Skin of body (tissue), 3 donors: ENCODE measurements at places on chromosomes 1 and 21. TPM values are rescaled to one million over a fixed set of nuclear protein-coding genes. Genes with fewer than 3 reads are reported as not detected.

Gene TOR3A
- total RNA-seq, result 19.6 TPM

Gene WDR64
- total RNA-seq, result not detected

Gene KIRREL1
- 36.0 TPM for total RNA-seq

Gene CD52
- 2.8 TPM for total RNA-seq

Gene PGLYRP4
- 4.3 TPM for total RNA-seq

Gene CRB1
- 0.39 TPM for total RNA-seq

GRCh38 chr1:177794376-177794991, 175.4 kb downstream of the SEC16B start:
- DNase-seq, result no peak

GRCh38 chr1:221912230-221912629, 170.3 kb upstream of the DUSP10 start:
- DNase-seq, result no peak

DNA sequence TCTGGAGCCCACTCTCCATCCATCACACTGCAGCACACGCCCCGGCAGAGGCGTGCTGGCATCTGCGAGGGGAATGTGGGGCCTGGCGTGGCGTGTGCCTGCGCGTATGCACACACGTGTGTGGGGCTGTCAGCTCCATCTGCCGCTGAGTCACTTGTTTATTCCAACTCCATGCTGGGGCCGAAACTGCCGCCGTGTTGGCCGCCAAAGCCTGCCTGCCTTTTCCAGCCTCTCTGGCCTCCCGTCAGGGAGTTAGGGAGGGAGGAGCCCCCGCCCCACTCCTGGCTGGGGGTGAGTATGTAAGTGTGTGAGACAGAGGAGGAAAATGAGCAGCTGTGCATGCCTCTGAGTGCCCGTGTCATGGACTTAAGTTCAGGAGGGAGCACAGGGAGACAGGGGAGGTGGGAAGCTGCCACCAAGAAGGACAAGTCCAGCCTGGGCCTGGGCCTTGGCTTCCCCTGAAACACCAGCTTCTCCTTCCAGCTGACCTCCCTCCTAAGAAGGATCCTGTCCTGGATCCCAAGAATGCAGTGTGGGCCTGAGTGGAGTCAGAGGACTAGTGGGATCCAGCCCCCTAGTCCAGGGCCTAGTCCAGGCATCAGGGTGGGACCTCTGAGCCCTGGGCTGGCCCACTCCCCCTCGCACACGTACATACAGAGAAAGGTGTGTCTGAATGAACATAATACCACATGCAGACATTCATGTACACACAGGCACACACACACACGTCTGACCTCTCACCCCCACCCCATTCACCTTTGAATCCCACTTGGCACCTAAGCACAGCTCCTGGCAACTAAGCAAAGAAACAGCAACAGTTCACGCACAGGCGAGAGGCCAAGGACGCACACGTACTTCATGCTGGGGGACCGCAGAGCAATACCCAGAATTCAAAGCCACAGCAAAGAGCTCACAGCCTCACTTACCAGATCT, 24.7 kb downstream of the MEF2D start:
- no peak for DNase-seq

GRCh38 chr1:93223023-93223675, 42.6 kb downstream of the CCDC18 start:
- DNase-seq, result no peak

DNA sequence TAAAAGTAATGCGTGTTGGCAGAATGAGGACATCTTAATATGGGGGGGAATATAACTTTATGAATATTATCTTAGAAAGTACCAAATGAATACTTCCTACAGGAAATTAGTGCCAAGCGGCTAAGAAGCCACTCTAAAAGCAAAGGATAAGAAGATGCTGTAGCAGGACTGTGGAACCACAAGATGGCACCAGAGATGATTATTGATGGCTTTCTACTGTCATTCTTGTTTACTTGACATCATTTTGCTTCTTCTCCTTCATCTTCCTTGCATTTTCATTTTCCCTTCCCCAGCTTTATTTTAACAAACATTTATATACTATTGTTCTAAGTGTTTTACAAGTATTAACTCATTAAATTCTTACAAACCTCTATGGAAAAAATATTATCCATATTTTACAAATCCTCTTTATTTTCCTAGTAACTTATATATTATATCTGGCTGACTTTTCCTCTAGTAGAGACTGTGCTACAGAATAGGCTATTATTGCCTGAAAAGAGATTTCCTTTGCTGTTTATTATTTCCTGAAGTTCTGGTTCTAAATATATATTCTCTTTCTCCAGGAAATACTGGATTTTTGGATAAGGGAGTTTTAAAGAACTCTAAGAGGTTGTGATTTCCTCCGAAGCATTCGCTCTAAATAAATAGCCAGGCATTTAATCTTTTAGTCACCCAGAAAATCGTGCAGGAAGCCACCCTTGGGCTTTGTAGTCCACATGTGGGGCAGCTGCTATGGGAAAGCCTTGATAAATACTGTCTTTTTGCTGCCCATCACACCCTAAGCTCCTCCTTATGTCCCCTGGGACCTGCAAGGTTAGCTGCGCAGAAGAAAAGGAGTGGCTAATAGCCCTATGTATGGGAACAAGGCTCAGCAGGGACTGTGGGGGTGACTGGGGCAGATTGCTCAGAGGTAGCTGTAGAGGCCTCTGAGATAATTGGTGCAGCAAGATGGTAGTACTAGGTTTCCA, 69.8 kb downstream of the TPR start:
- DNase-seq, result peak; percentile 10

GRCh38 chr1:93771843-93772242, 90.2 kb upstream of the BCAR3 start:
- no peak for DNase-seq

- DNase-seq, result no peak
Observed at GRCh38 chr1:44038876-44039657, 7.8 kb upstream of the SLC6A9 start.

DNA sequence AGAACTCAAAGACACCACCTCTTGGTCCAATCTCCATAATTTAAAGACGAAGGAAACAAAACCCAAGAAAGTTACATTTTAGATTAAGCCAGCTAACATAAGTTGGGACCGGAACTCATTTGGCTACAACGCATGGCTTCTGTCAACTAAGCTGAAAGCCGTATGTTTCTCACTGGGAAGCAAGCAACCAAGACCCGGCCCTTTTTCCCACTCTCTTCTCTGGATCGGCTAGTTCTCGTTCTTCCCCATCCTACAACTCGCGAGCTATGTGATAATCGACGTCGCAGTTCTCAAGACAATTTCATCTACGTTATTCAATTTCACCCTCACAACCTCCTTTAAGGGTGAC, 601 bp downstream of the CCT8 start:
- peak; percentile 44 for DNase-seq

DNA sequence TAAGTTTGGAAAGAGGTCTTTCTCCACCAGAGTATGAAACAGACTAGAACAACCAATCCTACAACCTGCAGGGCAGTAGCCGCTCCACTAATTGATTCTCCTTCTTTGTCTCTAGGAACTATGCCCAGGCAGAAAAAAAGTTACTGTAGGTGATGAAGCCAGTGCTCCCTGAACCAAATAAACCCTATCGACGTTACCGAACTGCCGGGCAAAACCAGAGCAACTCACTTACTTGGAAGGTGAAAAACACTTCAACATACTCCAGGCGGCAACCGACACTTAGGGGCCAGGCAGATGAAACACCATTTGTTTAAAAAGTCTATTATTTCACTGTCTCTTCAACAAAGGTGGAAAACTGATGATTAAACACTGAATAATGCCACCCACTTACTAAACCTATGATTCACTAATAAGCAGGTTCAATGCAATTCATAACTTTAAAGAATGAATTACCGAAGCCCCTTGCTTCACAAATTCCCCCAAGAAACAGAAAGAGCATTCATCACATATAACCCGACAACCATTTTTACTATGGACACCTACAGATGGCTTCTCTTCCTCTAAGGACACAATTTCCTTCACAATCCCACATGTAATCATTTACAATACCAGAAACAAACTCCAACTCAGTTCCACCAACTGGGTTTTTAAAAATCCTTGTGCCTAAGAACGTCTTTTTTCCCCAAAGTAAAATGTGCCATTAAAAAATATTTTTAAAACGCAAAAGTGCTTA, 1.6 kb downstream of the NRIP1 start:
- DNase-seq, result no peak

GRCh38 chr1:18527921-18528320, 47.2 kb downstream of the KLHDC7A start:
- no peak for DNase-seq

DNA sequence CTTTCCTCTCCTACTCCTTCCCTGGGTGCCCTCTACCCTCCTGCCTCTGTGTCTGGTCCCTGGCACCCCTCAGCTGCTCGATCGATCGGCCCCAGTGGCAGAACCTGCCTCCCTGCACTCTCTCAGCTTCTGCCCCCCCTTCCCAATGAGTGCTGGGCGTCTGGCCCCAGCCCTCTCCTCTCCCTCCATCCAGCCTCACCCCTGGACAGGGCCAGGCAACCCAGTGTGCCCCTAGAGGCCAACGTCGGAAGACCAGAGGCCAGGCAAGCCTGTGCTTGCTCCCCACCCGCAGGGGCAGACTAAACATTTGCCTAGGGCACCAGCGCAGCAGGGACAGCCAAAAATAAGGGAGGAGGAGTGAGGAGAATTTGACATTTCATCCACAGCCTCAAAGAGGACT, 43.5 kb downstream of the LGR6 start:
- no peak for DNase-seq

GRCh38 chr1:154713005-154713404, 105.0 kb upstream of the ADAR start:
- DNase-seq, result no peak

DNA sequence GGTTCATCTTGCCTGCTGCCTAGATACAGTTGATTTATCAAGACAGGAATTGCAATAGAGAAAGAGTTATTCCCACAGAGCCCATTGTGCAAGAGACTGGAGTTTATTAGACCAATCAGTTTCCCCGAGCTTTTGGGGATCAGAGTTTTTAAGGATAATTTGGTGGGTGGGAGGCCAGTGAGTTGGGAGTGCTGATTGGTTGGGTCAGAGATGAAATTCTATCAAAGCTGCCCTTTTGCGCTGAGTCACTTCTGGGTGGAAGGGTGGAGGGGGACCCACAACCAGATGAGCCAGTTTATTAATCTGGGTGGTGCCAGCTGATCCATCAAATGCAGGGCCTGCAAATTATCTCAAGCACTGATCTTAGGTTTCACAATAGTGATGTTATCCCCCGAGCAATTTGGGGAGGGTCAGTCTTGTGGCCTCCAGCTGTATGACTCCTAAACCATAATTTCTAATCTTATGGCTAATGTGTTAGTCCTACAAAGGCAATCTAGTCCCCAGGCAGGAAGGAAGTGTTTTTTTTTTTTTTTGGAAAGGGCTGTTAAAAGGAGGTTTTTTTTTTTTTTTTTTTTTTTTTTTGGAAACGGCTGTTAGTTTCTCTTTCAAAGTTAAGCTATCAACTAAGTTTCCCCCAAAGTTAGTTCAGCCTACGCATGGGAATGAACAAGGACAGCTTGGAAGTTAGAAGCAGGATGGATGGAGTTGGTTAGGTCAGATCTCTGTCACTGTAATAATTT, 7.4 kb downstream of the SLC16A4 start:
- no peak for DNase-seq

DNA sequence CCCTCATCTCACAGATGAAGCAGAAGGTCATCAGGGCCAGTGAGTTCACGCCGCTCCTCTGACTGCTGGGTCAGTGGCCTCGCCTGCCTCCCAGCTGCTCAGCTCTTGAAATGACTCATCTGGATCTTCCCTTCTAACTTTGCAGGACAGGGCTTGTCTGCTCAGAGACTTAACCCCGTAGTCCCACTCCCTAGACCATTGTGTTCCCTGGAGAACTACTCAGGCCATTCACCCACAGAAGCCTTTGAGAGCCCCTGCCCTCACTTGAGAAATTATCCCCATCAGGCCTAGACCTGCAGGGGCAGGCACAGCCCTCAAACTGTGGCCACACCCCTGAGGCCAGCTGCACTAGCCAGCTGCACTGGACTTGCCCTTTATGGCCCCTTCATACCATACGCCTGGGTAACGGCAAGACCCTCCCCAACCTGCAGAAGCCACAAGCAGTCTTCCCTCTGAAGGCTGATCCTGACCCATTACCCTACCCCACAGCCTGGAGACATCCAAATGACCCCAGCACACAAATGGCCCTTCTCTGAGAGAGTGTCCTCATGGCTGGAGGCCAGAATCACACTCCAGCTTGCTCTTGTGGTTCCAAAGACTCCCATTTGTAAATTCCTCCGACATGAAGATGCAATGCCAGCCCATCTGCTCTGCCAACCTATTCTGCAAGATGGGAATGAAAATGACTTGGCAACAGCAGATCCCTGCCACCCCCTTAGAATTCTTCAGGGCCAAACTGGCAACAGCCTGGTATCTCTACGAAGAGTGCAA, 33.2 kb downstream of the RCSD1 start:
- DNase-seq, result no peak
